SK-MEL-5 (cell line): ENCODE measurements at places on chromosomes 2 and 18.

DNA sequence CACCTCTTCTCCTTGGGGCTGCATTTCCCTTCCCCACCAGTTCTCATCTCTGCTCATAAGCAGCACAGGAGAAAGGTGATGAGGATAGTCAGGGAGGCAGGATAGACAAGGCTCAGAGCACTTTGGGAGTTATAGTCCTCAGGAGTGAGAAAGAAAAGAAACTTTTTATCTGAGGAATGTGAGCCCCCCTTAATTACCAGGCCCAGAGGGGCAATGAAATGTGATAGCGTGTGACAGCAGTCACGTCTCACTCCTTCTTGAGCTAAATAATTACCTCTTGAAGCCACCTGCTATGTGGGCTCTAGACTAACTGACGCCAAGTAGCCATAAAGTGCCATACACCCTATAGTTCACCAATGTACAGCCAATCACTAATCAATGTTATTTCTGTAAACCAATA lies 105.8 kb downstream of the SPP2 start:
- DNase-seq, result no peak

DNA sequence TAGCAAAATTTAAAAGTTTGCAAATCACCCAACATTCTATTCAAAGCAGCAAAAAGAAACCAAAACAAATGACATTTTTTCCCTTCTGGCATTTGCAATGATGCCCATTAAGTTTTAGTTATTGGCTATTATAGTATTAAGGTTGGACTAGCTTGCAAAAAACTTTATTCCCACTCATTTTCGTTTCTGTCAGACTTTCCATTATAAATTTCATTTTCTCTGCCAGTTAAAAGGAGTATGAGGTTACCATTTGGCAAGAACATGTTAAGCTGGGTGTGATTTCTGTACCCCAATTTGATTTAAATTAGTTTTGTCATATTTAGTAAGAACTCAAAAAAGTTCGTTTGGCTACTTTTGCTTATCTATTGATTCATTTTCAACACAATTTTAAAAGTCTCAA lies 187.9 kb downstream of the TCF4 start:
- no peak for DNase-seq

DNA sequence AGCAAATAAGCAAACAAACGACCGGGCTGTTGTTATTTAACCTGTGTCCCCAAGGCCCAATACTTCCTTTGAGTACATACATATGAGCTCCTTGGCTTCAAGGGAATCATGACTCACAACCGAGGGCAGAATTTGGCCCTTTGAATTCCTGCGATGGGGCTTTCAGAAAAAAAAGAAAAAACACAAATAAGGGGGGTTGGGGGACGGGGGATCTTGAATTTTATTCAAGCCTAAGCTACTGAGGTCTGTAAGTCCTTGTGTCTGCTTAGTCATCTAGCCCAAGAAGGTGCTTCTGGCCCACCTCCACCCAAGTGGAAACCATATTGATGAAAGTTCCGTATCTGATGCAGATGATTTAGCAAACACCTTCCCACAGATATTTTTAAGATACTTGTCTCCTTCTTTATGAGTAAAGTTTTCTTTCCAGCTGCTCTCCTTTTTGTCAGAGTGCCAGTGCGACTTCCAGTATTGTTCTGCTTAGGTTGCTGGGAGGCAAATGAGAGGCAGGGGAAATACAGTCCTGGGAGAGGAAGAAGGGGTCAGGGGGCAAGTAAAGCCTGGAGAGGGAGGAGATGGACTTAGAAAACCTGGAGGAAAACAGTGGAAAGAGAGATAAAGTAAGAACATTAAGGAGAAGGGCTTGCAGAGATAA lies 169.6 kb downstream of the ZEB2 start:
- no peak for DNase-seq

DNA sequence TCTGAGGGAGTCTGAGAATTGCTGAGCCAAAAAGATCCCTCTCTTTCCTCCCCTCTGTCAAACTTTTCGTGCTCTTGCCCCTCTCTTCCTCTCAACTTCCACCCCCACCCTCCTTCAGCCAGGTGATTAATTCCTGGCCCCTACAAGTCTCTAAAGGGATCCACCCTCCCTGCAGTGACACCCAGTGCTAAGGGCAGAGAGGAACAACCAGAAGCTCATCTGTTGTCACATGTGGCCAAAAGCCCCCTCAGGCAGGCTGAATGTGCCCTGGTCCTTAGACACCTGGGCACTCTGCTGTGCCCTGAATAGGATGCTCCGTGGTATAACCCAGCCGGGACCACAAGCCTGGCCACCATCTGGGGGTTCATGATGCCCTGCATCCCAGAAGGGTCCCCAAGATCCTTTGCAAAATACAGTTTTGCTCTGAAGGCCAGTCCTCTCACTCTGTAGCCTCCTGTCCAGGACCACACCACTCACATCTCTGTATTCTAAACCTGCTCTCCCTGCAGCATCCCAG lies 234.4 kb downstream of the BCL11A start:
- DNase-seq, result no peak

- no peak for DNase-seq
Measured at GRCh38 chr2:109399066-109399465, 214.7 kb downstream of the SEPTIN10 start.

DNA sequence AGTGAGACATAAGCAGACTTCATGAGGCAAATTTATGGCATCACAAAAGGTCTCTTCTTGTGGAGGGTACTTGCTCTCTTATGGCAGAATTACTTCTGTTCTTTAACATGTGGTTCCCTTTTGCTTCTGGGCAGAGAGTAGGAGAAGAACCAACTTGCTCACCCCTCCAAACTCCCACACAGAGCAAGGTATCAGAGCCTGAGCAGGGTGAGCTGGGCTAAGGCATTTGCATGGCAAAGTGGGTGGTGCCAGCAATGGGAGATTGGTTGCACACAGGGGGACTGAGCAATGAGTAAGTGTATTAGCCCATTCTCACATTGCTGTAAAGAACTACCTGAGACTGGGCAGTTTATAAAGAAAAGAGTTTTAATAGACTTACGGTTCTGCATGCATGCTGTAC lies 64.2 kb upstream of the ITGB6 start:
- DNase-seq, result no peak

GRCh38 chr18:34758378-34758948 lies 48.4 kb downstream of the DTNA start:
- no peak for DNase-seq

GRCh38 chr2:219638948-219639755 lies 11.7 kb downstream of the SLC4A3 start:
- no peak for DNase-seq

GRCh38 chr2:69385443-69386151 lies 1.4 kb downstream of the GFPT1 start:
- DNase-seq, result no peak

DNA sequence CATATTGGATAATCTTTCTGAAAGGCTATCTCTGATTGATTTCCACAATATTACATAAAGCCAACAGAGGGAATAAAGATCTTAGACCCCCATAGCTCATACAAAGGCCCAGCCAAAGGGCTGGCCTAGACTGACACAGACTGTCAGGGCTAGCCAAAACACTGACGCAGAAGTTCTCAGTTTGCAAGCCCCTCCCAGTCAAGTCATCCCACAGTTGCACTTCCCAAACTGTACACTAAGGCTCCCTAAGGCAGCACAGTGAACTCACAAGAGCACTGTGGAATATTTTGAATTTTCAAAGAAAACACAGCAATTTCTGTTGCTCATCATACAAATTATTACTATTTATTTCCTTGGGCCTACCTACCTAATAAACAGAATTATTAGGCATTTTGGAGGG lies 244.9 kb downstream of the SP3 start:
- DNase-seq, result peak; percentile 2

DNA sequence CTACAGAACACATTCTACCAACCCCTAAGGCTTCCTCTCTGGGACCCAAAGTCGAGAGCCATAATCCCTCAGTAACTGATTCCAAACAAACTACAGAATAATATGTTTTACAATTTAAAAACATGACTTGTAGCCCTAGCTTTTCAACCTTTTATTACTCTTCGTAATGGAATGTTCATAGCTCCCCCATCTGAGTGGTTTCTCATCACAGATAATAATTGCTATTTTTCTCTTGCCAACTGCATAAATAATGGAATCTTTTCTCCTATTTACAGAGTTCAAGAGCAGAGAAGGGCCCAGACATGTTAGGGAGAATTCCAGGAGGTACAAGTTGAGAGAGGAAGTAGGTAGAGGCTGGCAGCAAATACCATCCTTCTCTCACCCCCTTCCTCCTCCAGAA lies 59.9 kb upstream of the CERS6 start:
- DNase-seq, result no peak

DNA sequence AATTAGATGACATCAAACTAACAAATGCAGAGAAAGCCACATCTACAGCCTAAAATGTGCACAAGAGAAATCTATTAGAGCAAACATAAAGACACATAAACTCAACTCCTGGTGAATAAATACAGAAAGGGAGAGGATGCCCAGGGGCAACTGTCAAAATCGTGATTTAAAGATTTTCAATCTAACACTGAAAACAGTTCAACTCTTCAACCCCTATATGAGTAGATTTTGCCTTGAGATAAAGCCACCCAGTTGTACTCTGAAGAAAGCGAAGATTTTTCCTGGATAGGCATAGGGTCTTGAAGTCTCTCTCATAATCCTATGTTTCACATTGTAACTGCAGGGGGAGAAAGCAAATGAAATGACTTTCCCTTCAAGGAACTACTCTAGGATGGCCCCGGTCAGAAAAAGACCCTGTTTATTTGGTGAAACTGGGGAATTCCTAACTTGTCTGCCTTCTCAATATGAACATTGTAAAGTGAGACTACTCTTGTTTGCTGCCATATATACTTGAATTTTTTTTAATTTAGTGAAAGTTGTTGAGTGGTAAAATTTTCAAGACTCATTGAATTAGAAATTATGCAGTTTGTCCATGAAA lies 226.7 kb downstream of the ERBB4 start:
- no peak for DNase-seq

DNA sequence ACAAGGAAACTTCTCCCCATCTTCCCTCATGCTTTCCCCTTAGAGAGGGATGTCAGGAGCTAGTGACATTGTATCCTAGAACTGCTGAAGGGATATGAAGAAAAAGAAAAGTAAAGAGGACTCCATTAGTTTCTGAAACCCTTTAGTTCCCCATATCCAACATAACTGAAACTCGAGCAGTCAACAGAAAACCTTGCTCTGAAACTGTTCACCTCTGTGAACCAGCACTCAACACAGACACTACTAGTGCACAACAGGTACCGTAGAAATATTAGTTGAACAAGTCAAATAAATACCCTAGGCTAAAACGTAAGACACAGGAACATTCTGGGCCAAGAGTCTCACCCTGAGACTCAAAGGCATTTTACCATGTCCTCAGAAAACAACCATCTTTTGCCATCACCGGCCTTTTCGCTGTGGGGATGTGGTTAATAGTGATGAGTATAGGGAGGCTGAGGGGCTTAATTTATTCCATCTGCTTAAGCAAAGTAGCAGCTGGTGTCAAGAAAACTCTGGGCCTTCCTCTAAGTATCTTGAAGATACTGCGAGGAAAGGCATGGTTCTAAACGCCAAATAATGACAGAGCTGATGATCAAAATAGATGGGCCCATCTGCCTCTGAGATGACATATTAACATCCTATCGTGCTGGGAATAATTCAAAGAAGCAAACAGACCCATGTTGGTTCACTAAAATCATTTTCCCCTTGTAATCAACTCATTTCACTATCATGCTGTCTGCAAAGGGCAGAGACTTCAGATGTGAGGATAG lies 156.8 kb downstream of the STK39 start:
- no peak for DNase-seq

- peak; percentile 92 for DNase-seq
Measured at GRCh38 chr2:121868652-121869051, 113.2 kb downstream of the TSN start.

GRCh38 chr2:8587920-8588830 lies 93.7 kb upstream of the ID2 start:
- no peak for DNase-seq

GRCh38 chr2:224819075-224819474 lies 102.9 kb upstream of the CCDC195 start:
- no peak for DNase-seq

- no peak for DNase-seq
Measured at GRCh38 chr2:176122683-176123410, at the start of gene HOXD9. Gene HOXD9 (plus strand): TSS chr2:176122719. CDS start chr2:176122769, 50 bp downstream.

GRCh38 chr2:140601801-140602200 lies 1529.0 kb downstream of the LRP1B start:
- DNase-seq, result no peak

DNA sequence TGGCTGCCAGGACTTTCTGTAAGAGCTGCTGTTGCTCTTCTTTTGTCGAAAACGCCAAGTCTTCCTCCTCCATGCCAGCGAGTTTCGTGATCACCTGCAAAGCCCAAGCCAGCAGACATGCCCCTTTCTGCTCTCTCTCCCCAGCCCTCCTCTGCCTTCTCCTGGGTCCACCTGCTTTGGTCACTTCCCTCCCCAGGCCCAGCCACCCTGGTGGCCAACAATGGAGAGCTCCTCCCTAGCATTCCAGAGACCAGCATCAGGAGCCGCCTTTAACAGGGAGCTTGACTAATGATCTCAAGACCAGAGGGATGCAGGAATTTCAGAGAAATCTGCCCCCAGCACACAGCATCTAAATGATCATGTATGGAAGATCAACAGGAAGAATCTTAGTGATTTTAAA lies 34.6 kb downstream of the ERCC3 start:
- DNase-seq, result no peak

- DNase-seq, result no peak
Measured at GRCh38 chr2:56326346-56326741, 142.6 kb downstream of the CCDC85A start.

DNA sequence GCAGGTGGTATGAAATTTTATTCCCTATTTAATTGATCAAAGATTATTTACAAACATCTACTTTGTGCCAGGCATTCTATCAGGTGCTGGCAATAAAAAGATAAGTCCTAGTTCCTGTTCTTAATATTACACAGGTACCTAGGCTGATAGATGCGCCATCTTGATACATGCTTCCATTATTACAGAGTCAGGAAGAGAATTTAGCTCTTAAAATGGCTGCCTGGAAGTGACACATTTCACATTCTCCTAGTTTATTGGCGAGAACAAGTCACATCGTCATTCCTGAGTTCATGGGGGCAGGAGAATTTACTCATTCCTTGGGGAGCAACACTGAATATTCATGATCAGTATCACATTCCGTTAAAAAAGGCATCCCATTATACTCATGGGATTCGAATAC lies 1.1 kb upstream of the DARS1 start:
- DNase-seq, result no peak

- DNase-seq, result no peak
Measured at GRCh38 chr2:40431600-40431955, 20.3 kb downstream of the SLC8A1 start.

- no peak for DNase-seq
Measured at GRCh38 chr2:229492034-229492433, 220.9 kb upstream of the PID1 start.

GRCh38 chr2:227410191-227410590 lies 22.4 kb upstream of the SCYGR1 start:
- DNase-seq, result no peak

- no peak for DNase-seq
Measured at GRCh38 chr2:58073751-58074150, 27.1 kb downstream of the VRK2 start.
